Activated CD8-positive, alpha-beta memory T cell treated with anti-CD3 and anti-CD28 coated beads for 1 hour (primary cell): ENCODE measurements at places on chromosomes 4 and X.

GRCh38 chrX:125782184-125782583, 383.9 kb downstream of the DCAF12L2 start:
- DNase-seq: no peak

- DNase-seq: no peak
Measured at GRCh38 chr4:105895583-105896460, 551 bp downstream of the NPNT start.

DNA sequence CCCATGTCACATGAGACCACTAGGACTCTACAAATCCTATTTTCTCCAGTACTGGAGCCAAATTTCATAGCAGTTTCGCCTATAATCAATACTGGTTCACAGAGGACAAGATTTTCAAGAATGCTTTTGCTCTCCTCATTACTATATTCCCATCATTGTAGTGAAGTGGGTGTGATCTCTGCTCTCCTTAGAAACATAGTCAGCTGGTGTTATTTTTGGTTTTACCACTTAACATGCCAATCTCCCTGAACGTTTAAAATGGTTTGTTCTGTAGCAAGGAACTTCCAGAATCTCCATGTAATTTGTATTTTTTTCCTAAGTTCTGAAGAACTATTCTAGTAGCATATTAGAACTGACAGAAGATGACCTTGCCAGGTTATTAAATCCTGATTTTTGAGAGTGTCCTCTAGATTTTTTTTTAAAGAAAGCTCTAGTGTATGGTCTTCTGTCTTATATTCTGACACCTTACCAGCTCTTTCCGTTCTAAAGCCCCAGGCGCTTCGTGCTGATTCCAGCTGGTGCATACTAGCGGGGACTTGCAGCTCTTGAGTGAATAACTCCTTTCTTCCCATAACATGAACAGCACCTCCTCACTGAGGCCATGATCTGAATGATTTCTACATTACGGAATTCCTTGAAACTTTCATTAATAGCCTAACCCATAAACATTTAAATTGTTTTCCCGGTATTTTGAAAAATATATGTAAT, 1372.9 kb downstream of the TECRL start:
- DNase-seq: no peak

DNA sequence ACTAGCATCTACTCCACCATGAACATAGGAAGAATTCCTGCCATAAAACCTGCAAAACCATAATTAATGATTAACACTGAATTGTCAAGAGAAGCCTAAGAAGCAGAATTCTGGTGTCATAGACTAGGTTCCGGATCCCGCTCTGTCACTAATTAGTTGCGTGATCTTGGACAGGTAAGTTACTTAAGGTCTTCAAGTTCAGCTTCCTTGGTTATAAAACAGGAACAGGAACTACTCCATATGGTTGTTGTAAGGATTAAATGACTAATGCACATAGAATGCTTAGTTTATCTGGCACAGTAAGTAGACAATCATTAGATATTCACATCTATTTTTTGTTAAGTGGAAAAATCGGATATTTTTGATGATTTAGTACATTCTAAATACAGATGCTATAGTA, 14.3 kb downstream of the G3BP2 start:
- no peak for DNase-seq

GRCh38 chr4:165931741-165932140, 58.7 kb downstream of the TLL1 start:
- no peak for DNase-seq

- no peak for DNase-seq
Measured at GRCh38 chr4:80393246-80393969, 57.9 kb downstream of the CFAP299 start.
